HT1080 (cell line): ENCODE measurements at places on chromosomes 1 and 21.

DNA sequence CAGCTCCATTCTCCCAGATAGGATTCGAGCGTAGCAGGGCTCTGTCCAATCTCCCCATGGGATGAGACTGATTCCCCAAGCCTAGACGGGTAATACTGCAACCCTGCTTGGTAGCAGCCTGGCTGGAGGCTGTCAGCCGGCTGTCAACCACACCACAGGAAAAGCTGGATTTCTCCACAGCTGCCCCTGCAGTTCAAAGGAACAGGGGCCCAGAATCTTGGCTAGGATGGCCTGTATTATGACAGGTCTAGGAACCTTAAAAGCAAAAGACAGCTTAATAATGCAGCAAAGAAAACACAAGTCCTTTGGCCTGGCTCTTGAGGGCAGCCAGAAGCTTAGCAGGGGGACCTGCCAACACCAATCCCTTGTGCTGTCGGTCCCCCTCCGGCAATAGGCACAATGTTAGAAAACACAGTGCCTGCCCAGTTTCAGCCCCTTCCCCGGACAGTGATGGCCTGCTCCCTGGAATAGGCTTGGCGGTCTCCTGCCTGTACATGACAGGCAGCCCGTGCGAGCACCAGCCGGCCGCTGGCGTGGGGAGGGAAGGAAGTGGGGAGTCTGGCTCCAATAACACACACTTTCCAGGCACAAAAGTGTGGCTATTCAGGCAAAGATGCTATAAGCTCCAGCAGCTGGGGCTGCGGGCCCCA lies 90.5 kb downstream of the TRABD2B start:
- DNase-seq = peak; percentile 8

GRCh38 chr21:45470773-45471524 lies 66.0 kb downstream of the COL18A1 start:
- peak; percentile 78 for DNase-seq

GRCh38 chr1:46481961-46482360 lies 7.7 kb upstream of the DMBX1 start:
- no peak for DNase-seq

- DNase-seq = no peak
These were observed 37.4 kb downstream of the C1orf185 start for GRCh38 chr1:51139474-51139873.

GRCh38 chr1:114009393-114009792 lies 30.1 kb downstream of the OLFML3 start:
- DNase-seq = peak; percentile 50

DNA sequence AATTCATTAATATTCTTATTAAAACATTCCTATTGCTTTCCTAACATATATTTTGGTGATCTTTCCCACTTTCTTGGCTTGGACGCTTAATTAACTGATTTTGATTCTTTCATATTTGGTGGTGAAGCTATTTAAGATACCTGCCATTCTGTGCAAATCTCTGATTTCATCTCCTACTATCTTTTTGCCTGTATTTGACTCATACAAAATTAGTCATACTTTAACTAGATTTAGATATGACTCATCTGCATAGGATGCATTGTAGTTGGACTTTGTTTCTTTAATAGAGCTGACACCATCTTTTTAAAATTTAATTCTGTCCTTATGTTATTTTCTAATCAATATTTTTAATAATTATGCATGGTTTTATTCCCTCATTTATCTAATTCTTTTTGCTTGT lies 93.8 kb upstream of the PLPPR4 start:
- peak; percentile 61 for DNase-seq

GRCh38 chr1:37849480-37849879 lies 9.9 kb downstream of the MTF1 start:
- no peak for DNase-seq

- no peak for DNase-seq
These were observed 6.8 kb upstream of the PLXNA2 start for GRCh38 chr1:208251015-208251414.

GRCh38 chr1:116462722-116463121 lies 89.7 kb downstream of the ATP1A1 start:
- no peak for DNase-seq
